ENCODE measurements at places on chromosomes 12 and 14. TPM values are rescaled to one million over a fixed set of nuclear protein-coding genes. Genes with fewer than 3 reads are reported as not detected.

DTX1 gene
- not detected for total RNA-seq

ARHGEF40 gene
- total RNA-seq: 33.3 TPM

ASB2 gene
- 0.40 TPM for total RNA-seq

SOX5 gene
- 6.8 TPM for total RNA-seq

CCDC60 gene
- not detected for total RNA-seq

SPIC gene
- total RNA-seq: not detected

OR4N2 gene
- total RNA-seq: not detected

KITLG gene
- 112 TPM for total RNA-seq

CCT2 gene
- total RNA-seq: 178 TPM

ADAM20 gene
- 1.7 TPM for total RNA-seq

PPP4R4 gene
- total RNA-seq: not detected

YEATS4 gene
- 10.3 TPM for total RNA-seq

Data from aortic smooth muscle cell (primary cell).